ENCODE measurements at places on chromosomes 6 and 20.
A peak's percentile ranks its signal among the peaks of the same experiment; 100 is the strongest.

DNA sequence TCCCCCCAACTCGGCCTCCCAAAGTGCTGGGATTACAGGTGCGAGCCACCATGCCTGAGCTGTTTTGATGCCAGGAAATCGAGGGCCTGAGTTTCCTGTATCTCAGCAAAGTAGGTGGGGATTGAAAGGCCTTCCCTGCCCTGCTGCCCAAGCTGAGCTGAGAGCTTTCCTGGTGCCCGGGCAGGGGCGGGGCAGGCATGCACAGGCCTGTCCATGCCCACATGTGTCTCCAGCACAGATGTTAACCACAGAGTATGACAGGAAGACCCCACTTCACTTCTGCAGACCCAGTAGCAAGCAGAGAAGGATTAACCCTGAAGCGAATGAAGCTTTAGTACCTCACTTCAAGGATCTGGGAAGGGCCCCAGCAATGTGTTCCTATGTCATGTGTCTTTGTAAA lies 66.0 kb downstream of the GPR6 start:
- DNase-seq, result no peak

GRCh38 chr6:83928286-83928685 lies 68.8 kb downstream of the CYB5R4 start:
- no peak for DNase-seq

- DNase-seq, result no peak
These were observed 93.2 kb downstream of the MYO6 start for GRCh38 chr6:75842191-75842590.

DNA sequence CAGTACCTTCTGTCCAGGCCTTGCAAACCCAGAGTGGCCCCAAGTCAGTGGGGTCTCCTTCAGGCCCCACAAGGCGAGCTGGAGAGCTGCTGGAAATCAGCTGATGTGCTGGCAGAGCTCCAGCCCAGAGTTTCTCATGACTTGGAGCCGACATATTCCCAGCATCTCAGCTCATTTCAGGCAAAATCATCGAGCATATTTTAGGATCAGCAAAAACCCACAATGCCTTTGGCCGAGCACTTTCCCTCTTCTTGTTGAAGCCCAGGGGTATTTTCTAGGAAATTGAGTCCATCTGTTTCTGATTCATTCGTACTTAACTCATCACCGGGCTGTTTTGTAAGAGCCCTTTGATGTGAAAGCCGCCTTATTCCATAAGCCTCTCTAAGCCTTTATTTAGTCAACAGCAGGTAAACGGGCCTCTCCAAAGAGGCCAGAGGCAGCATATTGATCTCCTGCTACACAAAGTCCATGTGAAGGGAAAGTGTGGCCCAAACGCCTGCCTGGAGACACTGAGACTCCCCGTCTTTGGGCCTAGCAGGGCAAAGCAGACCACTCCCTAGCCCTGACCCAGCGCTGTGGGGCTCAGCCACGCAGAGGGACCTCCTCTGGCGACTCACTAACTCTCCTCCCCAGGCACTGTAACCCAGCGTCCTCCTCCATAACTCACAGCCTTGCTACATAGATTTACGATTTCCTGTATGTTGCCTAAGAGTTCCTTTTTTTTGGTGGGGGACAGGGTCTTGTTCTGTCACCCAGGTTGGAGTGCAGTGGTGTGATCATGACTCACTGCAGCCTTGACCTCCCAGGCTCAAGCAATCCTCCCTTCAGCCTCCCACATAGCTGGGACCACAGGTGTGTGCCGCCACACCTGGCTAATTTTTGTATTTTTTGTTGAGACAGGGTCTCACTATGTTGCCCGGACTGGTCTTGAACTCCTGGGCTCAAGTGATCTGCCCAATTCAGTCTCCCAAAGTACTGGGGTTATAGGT lies 12.1 kb upstream of the C20orf203 start:
- DNase-seq, result no peak

DNA sequence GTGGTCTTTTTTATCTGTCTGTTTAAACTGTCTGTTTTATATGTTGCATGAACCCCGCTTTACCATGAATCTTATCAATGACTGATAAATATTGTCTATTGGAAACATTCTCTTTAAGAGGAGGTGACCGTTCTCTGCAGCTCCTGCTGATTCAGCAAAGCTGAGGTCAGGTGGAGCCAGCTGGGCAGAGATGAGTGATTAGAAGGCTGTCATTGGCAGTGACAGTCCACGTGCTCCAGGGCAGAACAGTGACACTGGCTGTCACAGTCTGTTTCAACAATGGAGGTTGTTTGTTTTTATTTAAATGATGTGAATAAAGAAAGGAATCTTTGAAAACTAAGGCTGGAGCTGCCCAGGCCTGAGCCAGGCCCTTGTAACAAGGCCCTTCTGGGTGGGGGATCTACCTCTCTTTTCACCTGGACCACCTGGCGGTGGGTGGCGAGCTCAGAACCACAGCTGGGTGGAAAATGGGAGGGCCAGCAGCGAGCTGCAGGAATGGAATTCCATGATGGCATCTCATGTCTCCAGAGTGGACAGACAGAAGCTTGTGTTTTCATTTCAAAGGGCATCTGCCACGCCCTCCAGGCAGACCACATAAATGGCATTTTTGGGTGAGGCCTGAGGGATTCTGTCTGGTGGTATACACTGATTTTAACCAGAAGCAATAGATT lies 12.6 kb downstream of the SYNJ2 start:
- DNase-seq, result no peak

DNA sequence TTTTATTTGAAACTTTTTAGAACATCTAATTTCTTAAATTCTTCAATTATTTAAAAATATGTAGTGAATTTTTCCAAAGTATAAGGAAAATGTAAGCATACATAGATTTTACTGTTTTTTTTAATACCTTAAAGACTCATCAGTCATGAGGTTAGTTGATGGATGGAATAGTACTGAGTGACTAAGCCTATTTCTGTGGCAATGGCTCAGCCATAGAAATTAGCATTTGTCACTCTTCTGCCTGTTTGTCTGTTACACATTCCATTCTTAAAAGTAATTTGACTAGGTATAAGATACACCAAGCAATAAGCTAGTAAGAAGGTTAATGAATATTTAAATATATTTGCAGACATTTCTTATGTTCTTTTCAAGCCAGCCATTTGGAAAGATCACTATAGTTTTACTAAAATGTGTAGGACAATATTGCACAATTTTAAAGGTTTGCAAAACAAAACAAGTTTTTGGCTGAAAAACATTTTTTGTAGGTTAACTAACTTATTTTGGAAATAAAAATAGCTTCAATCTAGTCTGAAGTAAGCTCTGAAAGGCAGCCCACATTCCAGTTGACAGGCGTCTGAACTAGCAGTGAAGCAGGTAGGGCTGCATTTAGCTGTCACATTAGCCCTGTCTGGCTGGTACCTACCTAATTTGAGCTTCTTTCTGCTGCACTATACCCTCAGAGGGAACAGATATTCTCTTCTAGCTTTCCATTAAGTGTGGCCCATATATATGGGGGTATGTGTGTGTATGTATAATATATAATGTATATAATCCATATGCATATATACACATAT lies 385.7 kb downstream of the GRIK2 start:
- no peak for DNase-seq

- DNase-seq, result no peak
These were observed 2.0 kb downstream of the SRXN1 start for GRCh38 chr20:650954-651353.

DNA sequence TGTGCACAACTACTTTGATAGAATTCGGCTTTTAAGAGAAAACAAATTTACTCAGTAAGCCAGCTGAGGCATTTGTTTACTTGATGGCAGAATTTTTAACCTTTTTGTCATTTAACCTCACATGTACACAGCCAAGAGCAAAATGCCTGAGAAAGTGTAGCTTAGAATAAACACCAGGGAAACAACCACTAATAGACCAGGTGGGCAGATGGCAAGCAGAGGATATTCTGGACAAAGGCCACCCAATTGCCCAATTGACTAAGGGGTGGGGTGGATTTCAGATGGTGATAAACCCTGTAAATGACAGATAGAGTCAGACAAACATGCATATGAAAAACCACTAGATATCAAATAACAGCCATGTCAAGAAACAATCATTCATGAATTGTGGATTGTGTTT lies 190.7 kb upstream of the FBXL4 start:
- DNase-seq, result peak; percentile 64

DNA sequence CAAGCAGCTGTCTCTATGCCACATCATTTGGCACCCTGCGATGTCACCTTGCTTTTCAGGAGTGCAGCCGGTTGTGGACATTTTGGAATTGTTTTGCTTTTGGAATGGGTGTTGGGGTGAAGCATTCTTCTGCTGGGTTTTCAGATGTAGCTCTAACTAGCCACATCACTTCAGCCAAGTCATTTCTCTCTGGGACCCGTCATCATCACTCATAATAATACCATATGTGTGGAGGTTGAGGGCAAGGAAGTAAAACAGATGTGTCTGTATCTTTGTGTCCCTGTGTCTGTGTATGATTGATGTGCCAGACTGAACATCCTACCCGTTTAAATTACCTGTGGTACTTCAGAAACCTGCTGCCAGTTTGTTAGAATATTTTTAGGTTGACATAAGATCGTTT lies 49.5 kb upstream of the TULP4 start:
- DNase-seq, result no peak

- DNase-seq, result no peak
These were observed 15.5 kb downstream of the TPD52L1 start for GRCh38 chr6:125169058-125169457.

All from NCI-H2081 (cell line).